ENCODE measurements at places on chromosomes 16 and 17.

DNA sequence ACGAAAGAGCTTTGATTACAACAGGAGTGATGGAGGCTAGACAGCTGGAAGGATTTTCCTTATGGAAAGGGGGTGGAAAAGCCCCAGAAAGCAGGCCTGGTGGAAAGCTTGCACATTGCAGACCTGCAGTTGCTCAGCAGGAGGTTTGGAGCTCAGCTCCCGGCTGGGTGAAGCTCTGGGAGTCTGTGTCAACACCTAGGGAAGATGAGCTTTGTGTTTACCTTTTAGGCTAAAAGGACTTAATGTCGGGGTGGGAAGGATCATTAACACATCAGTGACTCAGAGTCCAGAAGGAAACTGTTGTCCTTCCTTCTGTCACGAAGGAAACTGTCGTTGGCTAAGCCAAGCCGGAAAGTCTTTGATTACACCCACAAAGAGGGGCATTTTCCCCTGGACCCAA, 48.2 kb downstream of the RAP1GAP2 start:
- DNase-seq, result no peak

GRCh38 chr16:75026892-75027391, 28.1 kb downstream of the ZNRF1 start:
- DNase-seq, result no peak

DNA sequence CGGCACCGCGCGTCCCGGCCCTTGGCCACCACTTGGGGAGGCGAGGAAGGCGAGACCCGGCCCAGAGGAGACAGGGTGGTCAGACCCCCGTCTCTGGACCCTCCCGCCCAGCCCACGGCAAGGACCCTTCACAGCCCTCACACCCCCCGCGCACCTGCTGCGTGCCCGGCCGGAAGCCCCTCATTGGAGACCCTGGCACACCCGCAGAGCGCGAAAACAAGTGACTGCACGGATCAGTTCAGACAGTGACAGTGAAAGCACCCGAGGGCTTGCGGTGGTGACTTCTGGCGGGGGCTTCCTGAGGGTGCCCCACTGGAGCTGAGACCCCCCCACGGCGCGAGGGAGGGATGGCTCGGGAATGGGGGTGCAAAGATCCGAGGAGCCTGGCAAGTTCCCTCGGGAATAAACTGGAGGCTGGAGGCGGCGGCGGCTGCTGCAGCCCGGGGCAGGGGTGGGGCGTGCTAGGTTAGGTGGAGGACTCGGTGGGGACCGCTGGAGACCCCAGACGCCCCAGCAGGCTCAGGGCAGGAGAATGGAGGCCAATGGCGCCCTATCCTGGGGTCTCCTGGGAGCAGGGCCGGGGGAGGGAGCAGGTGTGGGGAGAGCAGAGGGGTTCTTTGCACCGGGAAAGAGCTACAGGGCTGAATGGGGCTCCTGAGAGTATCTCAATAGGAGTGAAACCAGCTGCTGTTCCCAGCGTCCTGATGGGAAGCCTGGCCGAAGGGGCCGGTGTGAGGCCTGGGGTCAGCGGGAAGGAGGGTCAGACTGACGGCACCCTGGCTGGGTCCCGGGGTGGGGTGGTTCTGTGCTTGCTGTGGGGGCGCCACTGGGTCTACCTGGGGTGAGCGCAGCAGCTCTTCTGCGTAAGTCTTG, 824 bp upstream of the FBXL16 start:
- DNase-seq, result no peak

- DNase-seq, result no peak
Observed at GRCh38 chr16:27531186-27531585, 18.5 kb downstream of the GTF3C1 start.

DNA sequence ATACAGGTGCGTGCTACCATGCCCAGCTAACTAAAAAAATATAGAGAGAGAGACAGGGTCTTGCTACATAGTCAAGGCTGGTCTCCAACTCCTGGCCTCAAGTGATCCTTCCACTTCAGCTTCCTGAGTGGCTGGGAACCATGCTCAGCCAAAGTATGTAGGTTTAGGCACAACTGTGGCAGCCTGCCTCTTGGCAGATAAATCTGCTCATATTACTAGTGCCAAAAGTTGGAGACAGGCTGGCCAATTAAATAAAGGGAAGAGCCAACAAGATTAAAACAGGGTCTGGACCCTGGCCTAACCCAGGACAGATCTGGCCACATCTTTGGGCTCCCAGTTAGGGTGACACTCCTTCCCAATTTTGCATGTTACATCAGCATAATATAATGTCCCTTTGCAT, 151.7 kb downstream of the CBLN1 start:
- DNase-seq, result no peak

GRCh38 chr17:27846042-27846655, 45.8 kb upstream of the NOS2 start:
- no peak for DNase-seq

DNA sequence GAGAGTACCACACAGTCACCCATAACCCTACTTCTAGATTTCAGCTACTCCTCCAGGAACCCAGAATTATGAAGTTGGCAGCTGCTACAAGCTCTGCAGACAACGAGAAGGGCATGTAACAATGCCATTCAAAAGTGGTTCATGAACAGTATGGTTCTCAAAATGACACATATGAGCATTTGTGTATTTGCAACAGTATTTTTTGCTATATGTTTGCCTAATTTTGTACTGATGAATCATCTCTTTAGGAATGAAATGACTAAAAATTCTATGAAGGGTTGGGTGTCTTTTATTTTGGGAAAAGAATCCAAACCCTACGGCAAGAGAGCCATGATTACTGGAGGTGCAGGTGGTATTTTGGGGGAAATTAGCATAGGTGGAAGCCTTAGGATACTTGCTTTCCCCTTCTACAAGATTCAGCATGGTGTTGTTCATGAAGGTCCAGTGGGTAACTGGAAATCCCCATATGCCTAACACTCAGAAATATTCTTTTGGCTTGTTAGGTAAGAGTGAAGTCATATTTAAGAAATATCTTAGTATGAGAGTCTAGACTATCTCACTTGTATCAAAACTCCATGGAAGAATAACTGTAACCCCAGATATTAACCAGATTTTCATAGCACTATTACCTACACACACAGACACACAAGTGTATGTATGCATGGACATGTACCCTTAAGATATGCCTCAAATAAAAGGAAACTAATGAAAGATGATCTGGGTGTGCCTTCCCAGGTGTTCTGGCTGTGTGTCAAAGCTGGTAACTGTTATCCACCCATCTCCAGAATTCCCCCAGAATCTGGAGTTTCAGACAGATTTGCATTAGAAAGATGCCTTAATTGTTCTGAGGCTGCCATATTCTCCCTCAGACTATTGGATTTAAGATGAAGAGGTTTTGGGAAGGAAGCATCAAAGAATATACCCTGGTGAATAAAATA, 688.2 kb upstream of the SOX9 start:
- DNase-seq, result no peak

- no peak for DNase-seq
Observed at GRCh38 chr17:50903604-50904517, 37.7 kb upstream of the TOB1 start.

GRCh38 chr17:62793919-62794665, 14.0 kb downstream of the MARCHF10 start:
- DNase-seq, result no peak

- no peak for DNase-seq
Observed at GRCh38 chr17:41511116-41511515, 5.7 kb upstream of the KRT13 start.

DNA sequence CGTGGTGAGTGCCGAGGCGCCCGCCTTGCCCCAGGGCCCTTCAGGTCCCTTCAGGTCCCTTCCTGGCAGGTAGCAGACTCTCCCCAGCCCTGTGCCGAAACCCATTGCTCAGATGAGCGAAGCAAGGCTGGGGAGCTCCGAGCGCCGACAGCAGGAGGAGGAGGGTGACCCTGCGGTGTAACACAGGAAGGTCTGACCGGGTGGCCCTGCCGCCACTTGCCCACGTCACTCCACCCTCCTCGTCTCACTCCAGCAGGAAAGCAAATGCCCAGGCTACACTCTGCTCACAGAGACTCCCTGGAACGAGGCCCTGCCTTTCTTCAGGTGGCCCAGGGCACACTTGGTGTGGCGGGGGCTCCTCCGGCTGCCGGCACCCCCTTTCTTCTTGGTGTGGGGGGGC, 57.2 kb downstream of the ACTG1 start:
- no peak for DNase-seq

- DNase-seq, result no peak
Observed at GRCh38 chr17:3693829-3694231, 2.1 kb downstream of the P2RX5 start.

DNA sequence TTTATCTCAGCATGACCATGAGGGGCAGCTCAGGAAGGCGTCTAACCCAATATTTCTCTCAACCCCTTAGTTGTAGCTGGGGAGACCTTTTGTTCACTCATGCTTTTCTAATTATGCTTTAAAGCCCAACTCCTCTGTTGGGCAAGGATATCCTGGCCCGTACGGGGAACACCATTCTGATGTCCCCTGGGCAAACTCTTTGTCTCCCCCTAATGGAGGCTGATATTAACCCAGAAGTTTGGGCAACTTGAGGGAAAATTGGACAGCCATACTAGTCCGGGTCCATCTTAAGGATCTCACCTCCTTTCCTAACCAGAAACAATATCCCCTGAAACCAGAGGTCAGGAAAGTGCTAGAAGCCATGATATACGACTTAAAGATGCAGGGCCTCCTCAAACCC, 143.7 kb upstream of the COX10 start:
- DNase-seq, result no peak

- no peak for DNase-seq
Observed at GRCh38 chr16:62967611-62968010, 931.4 kb upstream of the CDH8 start.

DNA sequence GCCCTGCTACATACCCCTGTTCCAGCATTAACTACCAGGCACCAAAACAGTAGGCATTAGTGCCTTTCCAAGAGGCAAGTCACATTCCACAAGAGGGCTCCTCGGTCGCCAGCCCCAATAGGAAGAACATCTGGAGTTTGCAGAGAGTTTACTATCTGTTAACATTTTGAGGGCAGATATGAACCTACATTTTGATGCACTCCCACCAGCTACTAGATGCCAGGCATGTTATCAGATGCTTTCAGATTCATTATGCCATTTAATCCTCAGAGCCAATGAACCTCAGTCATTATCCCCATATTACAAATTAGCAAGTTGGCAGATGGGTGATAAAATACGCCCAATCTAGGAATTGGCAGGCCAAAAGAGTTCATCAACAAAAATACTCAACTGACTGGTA, 4.2 kb upstream of the CMTM2 start:
- DNase-seq, result no peak

DNA sequence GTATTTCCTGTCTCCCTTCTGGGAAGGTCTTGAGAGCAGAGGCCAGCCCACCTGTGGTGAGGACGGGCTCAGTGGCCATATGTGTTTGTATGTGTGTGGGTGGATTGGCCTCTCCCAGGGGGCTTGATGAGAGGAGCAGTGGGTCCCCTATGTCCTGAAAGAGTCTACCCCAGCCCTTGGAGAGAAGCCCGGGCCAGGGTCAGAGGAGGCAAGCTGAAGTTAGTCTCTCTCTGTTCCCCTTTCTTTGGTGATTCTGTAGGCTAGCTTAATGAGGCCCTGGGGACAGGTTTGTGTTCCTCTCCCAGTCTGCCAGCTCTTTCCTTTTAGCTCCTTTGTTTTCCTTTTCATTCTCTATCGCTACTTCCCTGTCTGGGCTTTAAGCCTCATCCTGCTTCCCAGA, 23.8 kb upstream of the NFATC3 start:
- DNase-seq, result no peak

DNA sequence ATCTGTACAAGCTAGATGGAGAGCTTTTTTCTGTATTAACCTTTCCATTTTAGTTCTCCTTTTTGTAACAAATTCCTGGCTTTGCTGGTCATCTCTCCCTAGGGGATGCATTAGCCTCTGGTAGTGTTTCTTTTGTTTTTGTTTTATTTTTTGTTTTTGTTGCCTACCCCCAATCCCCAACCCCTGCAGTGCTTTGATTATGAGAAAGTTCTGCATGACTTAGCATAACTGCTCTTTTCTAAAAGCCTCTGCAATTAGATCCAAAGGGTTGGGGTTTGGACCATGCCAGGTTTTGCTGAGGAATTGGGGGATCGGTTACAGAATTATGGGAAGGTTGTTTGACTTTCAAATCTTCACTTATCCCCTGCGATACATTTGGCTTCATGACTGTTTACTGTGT, 98.2 kb downstream of the ADAMTS18 start:
- no peak for DNase-seq

DNA sequence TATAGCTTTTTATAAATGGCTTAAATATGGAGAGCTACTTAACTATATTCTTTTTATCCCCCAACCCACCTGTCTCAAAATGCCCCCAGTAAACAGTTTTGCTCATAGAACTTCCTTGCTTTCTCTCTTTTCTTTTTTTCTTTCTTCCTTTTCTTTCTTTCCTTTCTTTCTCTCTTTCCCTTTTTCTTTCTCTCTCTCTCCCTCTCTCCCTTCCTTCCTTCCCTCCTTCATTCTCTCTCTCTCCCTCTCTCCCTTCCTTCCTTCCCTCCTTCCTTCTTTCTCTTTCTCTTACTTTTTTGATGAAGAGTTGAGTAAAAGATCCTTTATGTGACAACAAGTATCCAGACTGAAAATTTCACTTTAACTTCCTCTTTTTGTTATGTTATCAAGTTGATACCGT, 48.2 kb downstream of the KCNJ2 start:
- DNase-seq, result no peak

GRCh38 chr17:18027280-18027679, 11.7 kb downstream of the ATPAF2 start:
- no peak for DNase-seq

- peak; percentile 59 for DNase-seq
Observed at GRCh38 chr17:30376621-30377452, 1.9 kb upstream of the CPD start.

GRCh38 chr16:67443265-67443664, 12.3 kb downstream of the HSD11B2 start:
- DNase-seq, result peak; percentile 61

DNA sequence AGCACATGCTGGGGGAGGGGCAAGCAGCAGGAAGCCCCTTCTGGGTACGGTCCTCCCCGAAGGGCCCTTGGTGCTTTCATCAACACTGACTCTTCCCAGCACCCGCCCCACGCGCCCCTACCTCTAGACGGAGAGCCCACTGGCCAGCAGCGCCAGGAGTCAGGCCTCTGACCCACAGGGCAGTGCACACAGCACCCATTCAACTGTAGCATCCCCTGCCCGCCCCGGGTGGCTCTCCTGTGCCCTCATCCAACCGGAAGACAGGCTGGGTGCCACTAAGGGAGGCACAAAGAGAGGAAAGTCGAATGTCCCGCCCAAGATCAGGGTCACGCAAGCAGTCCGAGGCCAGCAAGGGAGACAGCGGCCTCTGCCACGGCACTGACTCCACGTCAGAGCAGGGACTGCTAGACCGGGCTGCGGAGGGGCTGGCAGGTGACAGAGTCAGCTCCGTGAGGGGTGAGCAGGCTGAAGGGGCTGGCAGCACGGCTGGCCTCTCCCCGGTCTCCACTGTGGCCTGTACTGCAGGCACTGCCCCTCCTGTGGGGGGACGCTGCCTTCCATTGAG, 9.8 kb downstream of the MSRB1 start:
- no peak for DNase-seq

- peak; percentile 6 for DNase-seq
Observed at GRCh38 chr17:16214190-16215001, 938 bp downstream of the NCOR1 start.

GRCh38 chr16:86363057-86363490, 147.3 kb upstream of the FOXF1 start:
- peak; percentile 91 for DNase-seq
